ENCODE measurements at places on chromosomes 5 and 9. TPM values are rescaled to one million over a fixed set of nuclear protein-coding genes. Genes with fewer than 3 reads are reported as not detected.

Gene WDR38
- total RNA-seq = not detected

Gene CCL27
- total RNA-seq = 0.18 TPM

Gene KCNIP1
- not detected for total RNA-seq

Gene DNAJA1
- total RNA-seq = 59.5 TPM

Data from IMR-90 (cell line).